ENCODE measurements at places on chromosomes 6 and 20.
A peak's percentile ranks its signal among the peaks of the same experiment; 100 is the strongest.

GRCh38 chr6:11251553-11252360, 19.3 kb upstream of the NEDD9 start:
- DNase-seq = no peak

- no peak for DNase-seq
Measured at GRCh38 chr6:727856-728255, 34.9 kb upstream of the EXOC2 start.

DNA sequence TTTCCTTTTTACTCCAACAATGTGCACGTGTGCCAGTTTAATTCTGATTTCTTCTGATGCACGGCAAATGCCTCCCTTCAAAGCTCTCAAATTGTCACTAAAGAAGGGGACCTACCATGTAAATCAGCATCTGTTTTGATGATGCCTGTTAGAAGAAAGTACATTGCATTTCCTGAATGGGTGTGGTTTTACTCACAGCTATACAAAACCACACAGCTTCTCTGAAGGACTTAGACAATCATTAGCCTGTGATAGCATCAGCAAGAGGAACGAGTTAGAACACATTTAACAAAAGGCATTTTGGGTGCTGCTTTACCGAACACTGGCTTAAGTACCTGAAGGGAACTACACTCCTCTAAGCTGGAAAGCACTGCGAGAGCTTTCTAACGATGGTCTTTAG, 109.4 kb downstream of the ATXN1 start:
- DNase-seq = no peak

DNA sequence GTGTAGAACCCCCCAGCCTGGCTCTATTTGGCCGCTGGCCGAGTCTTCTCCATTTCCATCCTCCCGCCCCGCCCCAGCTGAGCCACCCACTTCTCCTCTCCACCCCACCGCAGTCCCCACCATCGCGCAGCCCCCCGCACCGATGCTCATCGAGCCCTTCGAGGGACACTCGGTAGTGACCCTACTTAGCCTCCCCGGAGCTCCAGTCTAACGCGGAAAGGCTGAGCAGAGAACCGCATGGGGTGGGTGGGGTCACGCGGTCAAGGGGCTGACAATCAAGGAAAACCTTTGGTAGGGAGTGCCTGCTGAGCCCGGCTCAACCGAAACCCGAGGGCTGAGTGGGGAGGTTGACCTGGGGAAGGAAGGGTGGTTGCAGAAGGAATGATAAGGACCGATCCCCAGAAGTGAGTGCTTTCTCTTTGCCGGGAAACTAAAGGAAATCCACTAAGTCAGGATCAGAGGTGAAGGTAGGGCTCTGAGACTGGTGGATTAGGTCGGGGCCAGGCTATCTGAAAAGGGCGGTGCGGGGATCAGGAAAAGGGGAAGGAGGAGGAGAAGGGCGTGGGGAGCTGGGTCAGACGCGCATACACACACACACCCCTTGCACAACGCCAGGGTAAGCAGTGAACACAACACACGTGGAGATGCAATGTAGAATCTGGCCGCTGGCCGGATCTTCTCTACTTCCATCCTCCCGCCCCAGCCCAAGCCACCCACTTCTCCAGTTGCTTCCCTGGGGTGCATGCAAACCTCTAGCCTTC, 49.8 kb downstream of the CPXM1 start:
- DNase-seq = no peak

DNA sequence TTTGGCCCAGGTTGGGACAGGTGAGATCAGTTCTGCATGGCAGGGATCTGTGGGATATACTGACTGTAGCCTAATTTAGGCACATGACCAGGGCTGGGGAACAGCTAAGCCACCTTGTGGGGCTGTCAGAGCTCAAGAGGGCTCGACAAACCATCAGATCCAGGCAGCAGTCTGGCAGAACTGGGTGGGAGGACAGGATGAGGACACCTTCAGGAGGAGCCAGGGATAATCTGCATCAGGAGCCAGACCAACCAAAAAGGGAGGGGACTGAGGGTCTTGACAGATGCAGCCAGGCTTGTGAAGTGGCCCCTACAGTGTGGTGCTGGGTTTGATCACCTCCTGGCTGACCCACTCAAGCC, 123.4 kb downstream of the MAFB start:
- no peak for DNase-seq

DNA sequence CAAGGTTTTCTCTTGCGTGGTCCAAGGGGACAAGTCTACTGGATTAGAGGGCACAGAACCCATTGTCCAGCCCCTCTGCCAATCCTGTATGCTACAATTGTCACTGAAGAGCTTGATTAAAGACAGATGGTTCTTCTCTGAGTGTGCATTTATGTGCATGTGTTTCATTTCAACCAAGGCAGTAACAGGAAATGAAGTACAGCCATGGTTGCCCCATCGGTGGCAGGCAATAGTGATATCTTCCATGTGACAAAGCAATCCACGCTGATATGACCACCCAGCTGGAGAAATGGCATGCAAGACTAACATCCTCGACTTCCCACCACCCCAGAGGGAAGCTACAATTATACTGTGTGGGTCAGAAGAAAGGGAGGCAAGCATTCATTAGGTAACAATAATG, 85.5 kb downstream of the UNC5CL start:
- DNase-seq = no peak

GRCh38 chr6:46690141-46690755, 2.6 kb downstream of the TDRD6 start:
- no peak for DNase-seq

DNA sequence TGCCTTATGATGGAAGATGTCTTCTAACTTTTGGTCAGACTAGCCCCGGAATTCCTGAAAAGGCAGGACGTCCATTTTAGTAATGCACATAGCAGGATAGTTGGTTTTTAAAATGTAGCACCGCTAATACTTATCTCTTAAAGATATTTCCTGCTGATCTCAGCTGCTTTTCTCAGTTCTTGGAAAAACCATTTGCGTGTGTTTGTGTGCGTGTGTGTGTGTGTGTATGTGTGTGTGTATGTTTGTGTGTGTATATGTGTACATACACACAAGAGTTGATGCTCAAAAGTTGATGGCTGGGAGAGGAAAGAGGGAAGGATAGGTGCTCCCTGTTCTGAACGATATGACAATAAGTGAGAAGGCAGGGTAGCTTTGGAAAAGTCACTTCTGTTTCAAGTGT, 61.7 kb upstream of the SUPT3H start:
- DNase-seq = no peak

DNA sequence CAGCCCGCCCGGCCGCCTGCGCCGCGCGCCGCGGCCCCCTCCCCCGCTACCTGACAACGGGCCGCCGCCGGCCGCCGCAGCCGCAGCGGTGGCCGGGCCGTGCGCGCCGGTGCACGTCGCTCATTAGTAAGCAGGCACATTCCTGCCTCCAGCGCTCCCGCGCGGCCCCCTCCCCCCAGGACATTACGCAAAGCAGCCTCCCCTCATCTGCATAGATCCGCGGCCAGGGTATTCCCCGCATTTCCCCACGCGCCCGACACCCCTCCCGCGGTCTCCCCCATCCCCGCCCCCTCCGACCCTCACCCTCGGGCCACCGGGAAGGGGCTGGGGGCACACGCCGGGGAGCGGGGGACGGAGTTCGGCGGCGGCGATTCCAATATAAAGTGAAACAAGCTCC, at the start of gene HIVEP2:
TSS of gene HIVEP2 (minus strand) at position 128 of the 397 bp plus-strand sequence. CDS start 170,438 bp downstream, outside the sequence.
- peak; percentile 75 for DNase-seq

DNA sequence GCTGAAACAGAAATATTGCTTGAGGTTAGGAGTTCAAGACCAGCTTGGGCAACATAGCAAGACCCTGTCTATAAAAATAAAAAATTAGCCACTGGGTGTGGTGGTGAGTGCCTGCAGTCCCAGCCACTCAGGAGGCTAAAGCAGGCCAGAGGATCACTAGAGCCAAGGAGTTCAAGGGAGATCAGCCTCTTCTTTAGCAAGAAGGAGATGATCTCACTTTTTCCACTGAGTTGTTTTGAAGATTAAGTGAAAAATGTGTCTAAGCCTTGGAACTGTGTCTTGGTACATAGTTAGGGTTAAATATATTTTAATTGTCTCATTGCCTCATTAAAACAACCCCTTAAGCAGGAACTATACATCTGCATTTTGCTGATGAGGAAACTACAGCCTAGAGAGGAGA, 279.0 kb upstream of the ZFP64 start:
- DNase-seq = no peak

DNA sequence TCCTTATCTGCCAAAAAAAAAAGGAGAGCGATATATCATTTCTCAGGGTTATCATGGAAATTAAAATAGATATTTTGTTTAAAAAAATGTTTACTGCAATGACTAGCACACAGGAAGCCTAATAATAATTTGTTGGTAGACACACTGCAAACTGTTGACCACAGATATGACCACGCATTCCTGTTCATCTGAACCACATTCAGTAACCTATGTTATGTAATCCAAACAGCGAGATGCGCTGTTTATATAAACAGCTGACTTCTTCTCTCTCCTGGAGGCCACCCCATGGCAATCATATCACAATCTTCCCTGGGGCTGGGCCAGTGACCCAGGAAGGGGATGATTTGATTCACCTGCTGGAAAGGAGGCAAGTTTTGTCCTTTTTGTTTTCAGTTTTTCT, 129.3 kb upstream of the UST start:
- no peak for DNase-seq

DNA sequence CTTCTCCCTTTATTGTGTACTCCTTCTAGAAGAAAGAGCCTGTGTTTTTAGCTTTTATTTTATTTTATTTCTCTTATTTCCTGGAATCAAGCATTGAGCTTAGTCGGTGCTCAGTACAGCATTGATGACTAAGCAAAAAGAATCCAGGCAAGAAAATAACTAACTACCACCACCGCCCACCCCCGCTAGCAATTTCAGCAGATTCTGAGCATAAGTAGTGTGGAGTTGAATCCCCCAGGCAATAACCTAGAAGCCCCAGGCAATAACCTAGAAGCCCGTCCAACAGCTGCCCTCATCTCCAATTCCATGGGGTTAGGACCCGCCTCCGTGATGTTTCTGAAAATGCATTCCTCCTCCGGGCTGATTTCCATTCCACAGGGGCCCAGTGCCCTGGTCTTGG, 258.0 kb upstream of the TAB2 start:
- DNase-seq = no peak

DNA sequence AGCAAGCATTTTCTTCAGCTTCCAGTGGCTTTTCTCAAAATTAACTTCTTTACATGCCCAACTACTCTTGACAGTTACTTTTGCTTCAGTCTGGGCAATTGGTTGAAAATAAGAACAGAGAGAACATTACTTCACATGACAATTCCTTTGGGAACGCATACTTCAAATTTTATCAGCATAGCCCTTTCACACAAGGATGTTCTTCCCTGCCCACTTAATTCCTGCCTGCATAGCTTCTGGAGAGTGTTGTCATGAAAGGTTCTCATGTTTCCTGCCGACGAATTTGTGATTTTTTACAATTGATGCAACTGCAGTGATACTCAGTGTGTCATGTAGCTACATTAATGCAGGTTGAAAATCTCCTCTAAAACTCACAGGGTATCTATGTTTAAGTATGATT, 22.0 kb upstream of the SNRNP48 start:
- no peak for DNase-seq

DNA sequence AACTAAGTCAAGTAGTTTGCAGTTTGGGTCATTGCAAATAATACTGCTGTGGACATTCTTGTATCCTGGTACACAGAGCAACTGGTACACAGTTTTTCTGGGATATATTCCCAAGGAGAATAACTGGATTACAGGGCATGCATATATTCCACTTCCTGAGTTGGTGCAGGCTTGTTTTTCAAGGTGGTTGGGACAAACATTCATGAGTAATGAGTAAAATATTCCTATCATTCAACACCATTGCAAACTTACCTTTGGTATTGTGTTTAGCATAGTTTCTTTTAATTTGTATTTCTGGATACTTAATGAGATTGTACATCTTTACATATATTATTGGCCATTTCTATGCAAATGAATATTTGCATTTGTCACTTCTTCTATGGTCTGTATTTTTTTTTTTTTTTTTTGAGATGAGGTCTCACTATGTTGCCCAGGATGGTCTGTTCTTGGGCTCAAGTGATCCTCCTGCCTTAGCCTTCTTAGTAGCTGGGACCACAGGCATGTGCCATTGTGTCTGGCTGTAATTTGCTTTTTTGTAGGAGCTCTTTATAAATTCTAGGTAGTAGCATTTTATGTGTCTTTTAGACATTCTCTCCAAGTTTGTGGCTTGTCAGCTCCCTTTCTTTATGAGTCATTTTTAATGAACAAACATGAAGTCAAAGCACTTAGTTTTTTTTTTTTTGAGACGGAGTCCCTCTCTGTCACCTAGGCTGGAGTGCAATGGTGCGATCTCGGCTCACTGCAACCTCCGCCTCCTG, 158.7 kb downstream of the SOX4 start:
- no peak for DNase-seq

DNA sequence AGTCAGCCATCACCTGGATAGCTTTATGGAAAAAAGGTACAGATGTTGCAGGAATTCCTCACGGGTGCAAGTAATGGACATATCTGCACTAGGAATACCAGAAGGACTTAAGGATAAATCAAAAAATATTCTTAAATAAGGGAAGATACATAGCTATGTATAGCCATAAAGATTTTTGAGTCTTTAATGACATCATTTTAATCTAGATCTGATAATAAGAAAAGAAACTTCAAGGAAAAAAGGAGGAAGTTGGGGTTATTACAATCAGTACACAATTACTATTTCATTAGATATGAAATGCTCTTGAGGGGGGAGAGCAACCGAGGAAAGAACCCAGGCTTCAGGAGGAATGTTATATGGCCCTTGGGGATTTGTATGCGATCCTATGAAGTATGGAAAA, 110.2 kb downstream of the FOXC1 start:
- no peak for DNase-seq

DNA sequence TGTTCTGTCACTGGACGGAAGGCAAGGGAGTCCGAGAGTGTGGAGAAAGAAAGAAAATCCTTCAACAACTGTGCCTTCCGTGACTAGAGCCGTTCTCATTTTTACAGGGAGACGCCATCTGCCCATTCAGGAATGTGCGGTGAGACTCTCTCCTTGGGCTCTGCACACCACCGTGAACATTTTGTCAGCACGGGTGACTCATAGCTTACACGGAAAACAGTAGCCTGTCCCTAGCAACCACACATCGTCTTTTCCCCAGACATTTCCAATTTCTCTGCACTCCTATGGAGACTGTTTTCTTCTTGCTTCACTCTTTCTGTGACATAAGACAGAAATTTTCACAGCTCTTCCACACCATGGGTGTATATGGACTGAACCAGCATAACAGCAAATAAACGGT, 55.1 kb downstream of the TBXT start:
- no peak for DNase-seq

GRCh38 chr6:130666786-130667185, 160.4 kb upstream of the SMLR1 start:
- DNase-seq = no peak

DNA sequence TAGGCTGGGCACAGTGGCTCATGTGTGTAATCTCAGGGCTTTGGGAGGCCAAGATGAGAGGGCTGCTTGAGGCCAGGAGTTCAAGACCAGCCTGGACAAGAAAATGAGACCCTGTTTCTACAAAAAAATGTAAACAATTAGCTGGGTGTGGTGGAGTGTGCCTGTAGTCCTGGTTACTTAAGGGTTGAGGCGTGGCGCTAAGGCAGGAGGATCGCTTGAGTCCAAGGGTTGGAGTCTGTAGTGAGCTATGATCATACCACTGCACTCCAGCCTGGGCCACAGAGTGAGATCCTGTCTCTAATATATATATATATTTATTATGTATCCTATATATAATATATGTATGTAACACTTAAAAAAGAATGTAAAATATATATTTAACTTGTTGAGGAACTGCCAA, 7.9 kb upstream of the ABRACL start:
- DNase-seq = no peak
